Posterior vena cava (tissue), 2 donors: ENCODE measurements at places on chromosomes 7 and 10.

DNA sequence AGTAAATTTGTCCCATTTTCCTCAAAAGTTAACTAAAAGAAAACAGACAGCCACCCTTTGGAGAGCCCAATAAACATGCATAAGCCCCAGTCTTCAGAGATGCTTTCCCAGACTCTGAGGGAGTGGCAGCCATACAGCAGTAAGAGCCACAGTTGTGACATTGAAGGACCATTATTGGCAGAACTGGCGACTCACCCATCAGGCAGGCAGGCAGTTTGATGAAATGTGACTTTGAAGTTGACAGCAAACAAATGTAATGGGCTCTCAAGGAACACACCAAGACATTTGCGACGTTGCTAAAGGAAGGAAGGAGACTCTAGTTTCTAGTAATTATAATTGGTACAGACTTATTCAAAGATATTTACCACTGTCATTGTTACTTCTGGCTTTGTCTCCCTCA, 287.5 kb upstream of the PHYHIPL start:
- DNase-seq = no peak

GRCh38 chr7:24214670-24215069, 69.3 kb upstream of the NPY start:
- DNase-seq = no peak

GRCh38 chr10:97243836-97244235, 48.6 kb downstream of the ARHGAP19 start:
- DNase-seq = no peak

DNA sequence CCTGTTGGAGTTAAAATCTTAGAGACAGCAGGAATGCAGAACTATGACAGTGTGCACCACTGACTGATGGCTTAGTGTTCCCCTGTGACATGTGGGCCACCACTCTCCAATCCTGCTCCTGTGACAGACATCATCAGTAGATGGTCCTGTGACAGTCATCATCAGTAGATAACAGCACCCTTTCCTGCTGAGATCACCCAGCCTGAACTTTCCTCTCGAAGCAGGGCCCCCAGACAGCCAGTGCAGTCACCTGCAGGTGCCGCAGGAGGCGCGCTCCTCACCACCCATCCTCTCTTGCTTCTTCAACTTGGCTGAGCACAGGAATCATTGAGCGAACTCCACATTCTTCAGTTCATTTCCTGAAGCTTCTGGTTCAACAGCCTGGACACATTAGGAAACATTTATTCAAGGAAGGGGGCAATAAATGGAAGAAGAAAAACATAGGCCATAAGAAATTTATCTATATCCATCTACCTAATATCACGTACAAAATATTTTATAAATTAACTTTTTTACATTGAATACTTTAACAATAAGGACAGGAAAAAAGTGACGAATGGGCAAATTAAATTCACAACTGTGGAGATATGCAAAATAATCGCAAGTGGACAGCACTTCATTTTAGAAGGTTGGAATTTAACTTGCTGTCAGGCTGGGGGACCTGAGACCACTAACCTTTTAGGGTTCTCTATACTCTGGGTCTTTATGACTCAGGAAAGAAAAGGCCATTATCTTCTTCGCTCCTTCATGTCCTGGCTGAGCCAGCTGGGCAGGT, 32.0 kb upstream of the MKI67 start:
- no peak for DNase-seq

DNA sequence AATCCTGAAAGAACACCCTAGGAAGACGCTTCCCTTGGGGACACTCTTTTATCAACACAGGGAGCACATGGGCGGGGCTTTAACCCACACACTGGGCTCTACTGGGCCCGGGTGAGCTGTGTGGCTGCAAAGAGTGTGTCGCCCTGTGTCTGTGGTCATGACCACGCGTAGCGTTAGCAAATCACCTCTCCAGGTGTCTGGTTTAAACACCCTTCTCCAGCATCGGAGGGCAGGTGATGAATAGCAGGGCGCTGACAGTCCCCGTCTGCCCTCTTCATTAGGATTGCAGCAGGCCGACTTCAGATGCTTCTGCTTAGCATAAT, 127.7 kb downstream of the ADARB2 start:
- DNase-seq = no peak

GRCh38 chr7:37424521-37424920, 24.1 kb downstream of the ELMO1 start:
- no peak for DNase-seq

DNA sequence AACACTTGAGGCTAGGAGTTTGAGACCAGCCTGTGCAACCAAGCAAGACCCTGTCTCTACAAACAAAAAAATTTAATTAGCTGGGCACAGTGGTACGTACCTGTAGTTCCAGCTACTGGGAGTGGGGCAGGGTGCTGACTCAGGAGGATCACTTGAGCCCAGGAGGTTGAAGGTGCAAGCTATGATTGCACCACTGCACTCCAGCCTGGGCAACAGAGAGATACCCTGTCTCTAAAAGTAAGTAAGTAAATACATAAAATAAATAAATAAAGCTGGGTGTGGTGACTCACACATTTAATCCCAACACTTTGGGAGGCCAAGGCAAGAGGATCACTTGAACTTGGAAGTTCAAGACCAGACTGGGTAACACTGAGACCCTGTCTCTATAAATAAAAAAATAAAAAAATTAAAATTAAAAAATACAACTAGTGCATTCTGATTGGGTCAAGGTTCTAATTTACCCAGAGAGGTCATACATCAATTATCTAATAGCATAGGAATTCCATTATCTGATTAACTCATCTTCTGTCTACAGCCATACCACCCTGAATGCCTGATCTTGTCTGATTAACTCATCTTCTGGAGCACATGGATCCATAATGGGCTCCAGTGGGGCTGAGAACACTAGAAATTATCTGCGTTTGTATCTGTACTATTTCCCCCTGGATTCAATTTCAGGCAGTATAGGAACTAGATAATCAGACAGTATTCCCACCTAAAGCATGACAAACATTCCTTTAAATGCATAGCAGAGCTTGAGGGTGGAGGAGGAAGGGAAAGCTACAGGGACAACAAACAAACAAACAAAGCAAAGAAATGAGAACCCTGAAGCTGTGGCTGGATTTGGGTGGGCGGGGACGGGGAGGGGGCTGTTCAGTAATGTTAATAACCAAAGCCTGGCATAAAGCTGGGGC, 21.0 kb upstream of the HILPDA start:
- DNase-seq = no peak
